ENCODE measurements at places on chromosomes 1 and 21.

- DNase-seq: no peak
Measured at GRCh38 chr1:9603766-9604753, 15.3 kb downstream of the TMEM201 start.

- no peak for DNase-seq
Measured at GRCh38 chr1:181739214-181739613, 255.9 kb downstream of the CACNA1E start.

- no peak for DNase-seq
Measured at GRCh38 chr1:54289712-54290233, 89.8 kb downstream of the MRPL37 start.

DNA sequence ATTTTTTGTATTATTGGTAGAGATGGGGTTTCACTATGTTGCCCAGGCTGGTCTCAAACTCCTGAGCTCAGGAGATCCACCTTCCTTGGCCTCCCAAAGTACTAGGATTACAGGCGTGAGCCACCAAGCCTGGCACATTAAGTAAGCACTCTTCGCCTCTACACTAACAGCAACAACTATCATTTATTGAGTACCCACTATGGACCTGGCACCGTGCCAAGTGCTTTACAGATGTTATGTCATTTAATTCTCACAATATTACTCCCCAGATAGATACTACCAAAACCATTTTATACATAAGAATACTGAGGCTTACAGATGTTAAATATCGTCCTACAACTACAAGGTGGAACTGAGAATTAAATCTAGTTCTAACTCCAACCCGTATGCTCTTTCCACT lies 50.1 kb downstream of the TUT4 start:
- DNase-seq: no peak

DNA sequence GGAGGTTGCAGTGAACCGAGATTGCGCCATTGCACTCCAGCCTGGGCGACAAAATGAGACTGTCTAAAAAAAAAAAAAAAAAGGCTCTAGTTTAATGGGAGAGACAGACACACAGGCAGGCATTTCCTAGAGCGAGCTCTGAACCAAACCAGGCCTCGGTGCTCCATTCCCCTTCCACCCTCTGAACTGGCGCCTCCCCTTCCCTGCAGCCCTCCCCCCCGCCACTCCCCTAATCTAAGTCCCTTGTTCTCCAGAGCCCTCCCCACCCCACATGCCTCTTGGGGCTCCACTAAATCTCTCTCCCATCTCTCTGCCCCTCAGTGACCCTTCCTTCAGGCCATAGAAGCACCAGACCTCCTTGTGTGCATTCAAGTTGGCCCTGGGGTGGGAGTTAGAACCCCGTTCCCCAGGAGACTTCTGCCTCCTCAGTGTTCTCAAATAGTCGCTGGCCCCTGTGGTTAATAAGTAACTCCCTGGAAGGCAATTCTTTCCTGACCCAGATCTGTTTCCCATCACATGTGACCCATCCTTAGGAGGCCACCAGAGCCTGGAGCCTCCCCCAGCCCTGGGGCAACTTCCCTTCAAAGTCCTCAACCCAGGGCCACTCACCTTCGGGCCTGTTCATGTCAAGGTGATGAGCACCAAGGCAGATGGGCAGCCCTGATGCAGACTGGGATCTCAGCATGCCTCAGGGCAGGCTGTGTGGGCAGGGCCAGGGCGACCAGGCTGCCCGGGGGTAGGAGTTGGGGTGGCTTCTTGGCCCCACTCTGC lies 42.6 kb upstream of the EPB41 start:
- DNase-seq: no peak

- peak; percentile 27 for DNase-seq
Measured at GRCh38 chr1:61724506-61724812, 482 bp downstream of the TM2D1 start.

DNA sequence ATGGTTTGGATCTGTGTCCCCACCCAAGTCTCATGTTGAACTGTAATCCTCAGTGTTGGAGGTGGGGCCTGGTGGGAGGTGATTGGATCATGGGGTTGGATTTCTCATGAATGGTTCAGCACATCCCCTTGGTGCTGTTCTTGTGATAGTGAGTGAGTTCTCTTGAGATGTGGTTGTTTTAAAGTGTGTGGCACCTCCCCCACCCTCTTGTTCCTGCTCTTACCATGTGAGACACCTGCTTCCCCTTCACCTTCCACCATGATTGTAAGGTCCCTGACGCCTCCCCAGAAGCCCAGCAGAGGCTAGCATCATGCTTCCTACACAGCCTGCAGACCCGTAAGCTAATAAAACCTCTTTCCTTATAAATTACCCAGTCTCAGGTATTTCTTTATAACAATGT lies 55.8 kb downstream of the SUSD4 start:
- no peak for DNase-seq

GRCh38 chr1:110948038-110948810 lies 15.5 kb downstream of the LRIF1 start:
- no peak for DNase-seq

- DNase-seq: peak; percentile 27
Measured at GRCh38 chr1:100631015-100631551, 88.5 kb upstream of the VCAM1 start.

DNA sequence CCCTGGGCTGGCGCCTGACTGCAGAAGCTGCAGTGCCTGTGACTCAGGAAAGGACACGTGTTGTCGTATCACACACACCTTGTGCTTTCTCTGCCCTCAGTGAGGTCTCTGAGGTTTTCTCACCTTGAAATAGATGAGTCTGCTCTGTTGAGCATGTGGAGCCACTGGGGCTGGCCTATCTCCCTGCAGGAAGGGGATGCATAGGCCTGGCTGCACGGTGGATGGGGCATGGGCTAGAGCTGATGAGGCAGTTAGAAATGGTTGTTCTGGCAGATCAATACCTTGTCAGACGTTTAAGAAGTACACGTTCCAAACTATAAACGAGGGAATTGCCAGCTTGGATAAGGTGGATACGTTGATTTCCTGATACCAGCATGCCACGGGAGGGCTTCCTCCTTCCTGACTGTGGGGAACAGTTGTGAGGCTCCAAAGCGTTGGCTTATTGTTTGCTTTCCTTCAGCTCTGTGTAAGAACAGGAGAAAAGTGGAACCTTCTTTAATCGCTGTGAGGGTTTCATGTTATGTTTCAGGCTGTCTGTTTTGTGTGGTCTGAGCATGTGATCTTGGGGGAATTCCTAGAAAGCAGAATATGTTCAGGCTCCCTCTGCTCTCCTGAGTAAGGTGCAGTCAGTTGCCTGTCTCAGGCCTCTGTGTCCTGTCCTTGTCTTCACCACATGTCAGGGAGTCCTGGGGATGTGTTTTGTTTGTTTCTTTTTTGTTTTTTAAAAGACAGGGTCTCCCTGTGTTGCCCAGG lies 44.8 kb downstream of the PCNT start:
- no peak for DNase-seq

DNA sequence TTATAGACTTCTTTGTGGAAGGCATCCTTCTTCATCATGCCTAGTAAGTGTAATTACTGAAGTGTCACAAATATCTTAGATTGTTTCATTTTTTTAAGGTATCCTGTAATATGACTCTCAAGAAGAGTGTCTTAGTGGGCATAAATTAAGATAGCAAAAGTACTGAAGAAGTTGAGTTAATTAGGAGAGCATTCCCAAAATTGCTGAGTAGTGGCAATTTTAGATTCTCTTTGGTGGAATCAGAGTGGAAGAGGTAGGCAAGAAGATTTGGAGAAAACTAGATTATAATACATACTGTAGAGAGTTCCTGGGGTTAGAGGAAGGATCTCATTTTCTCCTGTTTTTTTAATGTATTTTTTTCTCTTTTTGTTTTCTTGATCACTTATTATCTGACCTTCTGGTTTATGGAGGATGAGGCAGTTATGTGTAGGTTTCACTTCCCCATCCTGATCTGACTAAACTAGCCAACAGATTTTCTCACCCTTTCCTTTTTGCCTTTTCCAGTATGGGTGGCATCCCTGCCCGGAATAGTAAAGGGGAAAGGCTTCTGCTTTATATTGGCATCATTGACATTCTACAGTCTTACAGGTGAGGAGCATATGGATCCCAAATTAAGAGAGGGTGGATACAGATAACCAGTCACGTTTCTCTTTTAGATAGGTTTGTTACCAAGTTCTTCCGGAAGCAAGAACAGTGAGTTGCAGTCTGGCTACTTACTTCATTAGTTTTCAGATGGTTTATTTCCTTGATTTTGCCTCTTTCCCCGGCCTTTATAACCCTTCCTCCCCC lies 16.7 kb upstream of the PSMD4 start:
- peak; percentile 49 for DNase-seq

DNA sequence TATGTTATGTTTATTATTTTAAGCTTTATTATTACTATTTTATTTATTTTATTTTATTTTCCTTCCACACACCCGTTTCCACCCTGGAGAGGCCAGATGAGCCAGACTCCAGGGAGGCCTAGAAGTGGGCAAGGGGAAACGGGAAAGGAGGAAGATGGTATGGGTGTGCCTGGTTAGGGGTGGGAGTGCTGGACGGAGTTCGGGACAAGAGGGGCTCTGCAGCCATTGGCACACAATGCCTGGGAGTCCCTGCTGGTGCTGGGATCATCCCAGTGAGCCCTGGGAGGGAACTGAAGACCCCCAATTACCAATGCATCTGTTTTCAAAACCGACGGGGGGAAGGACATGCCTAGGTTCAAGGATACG lies 468 bp upstream of the MX1 start:
- no peak for DNase-seq

- DNase-seq: no peak
Measured at GRCh38 chr1:209899948-209900347, 38.1 kb upstream of the SYT14 start.

DNA sequence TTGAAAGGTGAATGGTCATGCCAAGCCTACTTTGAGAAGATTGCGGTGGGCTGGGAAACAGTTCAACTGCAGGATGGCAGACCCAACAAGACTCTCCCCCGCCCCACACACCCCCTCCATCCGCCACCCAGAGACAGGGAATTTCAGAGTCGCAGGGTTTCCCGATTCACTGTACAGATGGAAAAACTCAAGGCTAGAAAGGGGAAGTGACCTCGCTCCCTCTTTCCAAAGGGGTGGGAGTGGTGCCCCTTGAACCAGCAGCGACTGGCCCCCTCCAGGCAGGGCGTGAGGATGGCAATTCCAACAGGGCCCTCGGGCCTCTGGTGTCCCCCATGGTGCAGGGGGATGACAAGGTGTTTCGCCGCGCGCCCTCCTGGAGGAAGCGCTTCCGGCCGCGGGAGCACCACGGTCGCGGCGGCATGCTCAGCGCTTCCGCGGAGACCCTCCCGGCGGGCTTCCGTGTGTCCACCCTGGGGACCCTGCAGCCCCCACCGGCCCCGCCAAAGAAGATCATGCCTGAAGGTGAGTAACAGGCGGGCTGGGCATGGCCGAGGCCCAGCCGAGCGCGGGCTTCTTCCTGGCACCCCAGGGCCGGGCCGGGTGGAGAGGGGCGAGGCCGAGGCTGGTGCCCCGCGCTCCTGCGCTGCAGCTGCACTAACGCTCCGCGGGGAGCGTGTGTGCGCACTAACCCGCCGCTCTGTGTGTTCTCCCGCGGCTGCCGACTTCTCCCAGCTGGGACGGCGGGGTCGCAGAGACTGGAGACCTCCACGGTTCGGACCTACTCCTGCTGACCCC lies 10.4 kb downstream of the MYOG start:
- DNase-seq: peak; percentile 27

DNA sequence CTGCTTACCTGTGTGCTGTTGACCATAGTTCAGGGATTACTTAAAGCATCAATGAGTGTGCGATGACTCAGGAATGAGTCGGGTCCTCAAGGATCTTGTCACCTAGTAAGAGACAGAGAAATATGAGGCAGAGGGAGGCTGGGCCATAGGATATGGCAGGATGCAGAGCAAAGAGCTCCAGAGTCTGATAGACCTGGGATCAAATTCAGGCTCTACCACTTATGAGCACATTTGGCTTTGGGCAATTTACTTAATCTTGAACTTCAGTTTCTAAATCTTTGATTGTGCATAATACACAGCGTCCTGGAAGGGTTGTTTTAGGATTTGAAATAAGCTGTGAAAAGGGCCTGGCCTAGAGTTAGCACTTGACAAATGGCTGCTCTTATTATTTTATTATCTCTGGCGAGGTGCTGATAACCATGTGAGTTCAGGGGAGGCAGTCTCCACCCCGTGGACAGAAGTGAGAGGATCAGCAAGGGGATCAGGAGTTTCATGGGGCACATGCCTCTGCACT lies 94.5 kb downstream of the ROR1 start:
- DNase-seq: no peak

GRCh38 chr1:94674876-94675275 lies 133.3 kb upstream of the F3 start:
- DNase-seq: no peak

GRCh38 chr1:163670989-163671757 lies 349.4 kb downstream of the NUF2 start:
- no peak for DNase-seq

DNA sequence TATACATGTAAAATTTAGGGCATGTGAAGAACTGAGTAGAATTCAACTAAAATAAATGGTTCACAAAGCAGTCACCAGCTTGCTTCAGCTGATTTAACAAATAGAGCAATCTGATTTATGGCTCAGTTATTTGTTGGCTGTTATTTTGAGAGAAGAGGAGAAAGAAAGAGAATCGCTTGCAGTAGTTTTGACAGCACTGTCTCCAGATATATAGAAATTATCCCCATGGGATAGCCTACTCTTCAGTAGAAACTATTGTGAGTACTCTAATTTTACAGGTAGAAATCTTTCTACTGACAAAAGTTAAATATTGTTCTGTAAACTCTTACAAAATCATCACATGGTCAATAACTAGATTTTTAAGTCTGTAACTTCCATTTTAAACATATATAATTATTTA lies 1098.2 kb downstream of the MRPL39 start:
- DNase-seq: no peak

DNA sequence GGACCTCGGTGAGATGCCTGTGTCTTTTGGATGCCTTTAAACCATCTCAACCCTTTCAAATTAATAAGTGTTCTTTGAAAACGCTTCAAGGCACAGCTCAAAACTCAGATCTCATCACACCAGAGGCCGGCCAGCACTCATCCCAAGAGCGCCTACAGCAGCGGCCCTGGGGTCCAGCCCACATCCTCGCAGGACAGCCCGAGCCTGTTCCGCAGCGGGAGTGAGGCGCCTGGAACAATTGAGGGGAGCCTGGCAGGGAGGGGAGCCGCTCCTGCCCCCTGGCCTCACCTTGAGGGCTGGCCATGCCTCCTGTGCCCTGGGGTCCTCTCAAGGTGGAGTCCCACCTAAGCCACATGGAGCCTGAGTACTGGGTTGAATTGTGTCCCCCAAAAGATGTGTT lies 37.9 kb downstream of the ACOT7 start:
- DNase-seq: no peak

DNA sequence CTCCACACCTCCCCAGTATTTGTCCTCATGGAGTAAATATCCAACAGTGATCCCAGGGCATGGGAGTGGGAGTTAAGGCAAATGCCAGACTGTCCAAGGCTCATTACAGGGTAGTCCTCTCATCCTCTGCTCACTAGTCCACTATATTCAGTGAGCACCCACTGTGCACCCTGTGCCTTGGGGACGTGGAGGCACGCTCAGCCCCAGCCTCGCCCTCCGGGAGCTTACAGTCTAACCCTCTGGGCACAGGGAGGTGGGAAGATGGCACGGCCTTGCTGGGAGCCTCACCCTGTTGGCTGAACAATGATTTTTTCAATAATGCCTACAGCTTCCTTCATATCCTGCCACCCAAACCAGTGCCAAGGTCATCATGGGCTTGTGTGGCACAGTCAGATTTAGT lies 2.8 kb downstream of the HES2 start:
- no peak for DNase-seq

- DNase-seq: no peak
Measured at GRCh38 chr1:15934211-15935055, 41.5 kb downstream of the ZBTB17 start.
